Thyroid gland (tissue), 4 donors: ENCODE measurements at places on chromosomes 6 and 20. TPM values are rescaled to one million over a fixed set of nuclear protein-coding genes. Genes with fewer than 3 reads are reported as not detected.

Gene CCN6
- total RNA-seq = not detected

Gene CAP2
- total RNA-seq = 3.2 TPM

DNA sequence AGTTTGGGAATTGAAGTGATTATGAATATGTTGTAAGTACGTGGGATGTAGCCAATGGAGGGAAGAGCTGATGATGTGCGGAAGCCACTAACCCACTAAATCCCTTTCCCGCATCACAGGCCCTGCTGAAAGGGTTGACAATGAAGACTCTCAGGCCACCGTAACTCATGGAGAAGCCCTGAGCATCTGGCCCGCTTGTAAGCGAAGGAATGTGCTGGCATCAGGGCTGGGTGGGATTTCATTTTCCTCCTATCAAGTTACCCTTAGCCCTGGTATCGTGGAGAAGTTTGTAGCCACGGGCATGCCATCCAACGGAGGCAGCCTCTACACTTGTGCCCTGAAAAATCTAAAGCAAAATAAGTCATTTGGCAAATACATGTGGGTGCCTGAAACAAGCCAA is 355.0 kb downstream of the CDH26 start:
- H3K27me3 ChIP-seq = no peaks in the 10 kb centered on the region
- no peak overlapping the region for H3K4me3 ChIP-seq
- no peaks in the 10 kb centered on the region for H3K36me3 ChIP-seq
- DNase-seq = no peak

GRCh38 chr20:951384-952169 is 35.4 kb upstream of the ANGPT4 start:
- no peaks in the 10 kb centered on the region for H3K36me3 ChIP-seq
- H3K4me1 ChIP-seq = peaks cover 1% of the 10 kb centered on the region
- no peak for DNase-seq

DNA sequence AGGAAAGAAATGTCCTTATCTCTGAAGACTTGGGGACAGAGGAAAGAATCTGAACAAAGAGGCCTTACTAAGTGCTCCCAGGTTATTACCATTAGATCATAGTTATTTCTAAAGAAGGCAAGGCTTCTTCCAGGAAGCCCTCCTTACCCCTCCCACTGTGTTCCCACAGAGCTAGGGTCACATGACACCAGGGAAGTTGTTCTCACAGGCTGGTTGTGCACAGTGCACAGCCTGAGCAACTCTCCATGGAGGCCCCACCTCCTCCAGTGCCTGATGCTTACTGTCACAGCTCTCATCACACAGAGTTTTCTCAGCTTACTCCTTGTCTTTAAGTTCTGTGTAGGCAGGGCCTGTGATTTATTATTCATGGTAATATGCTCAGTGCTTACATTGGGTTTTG is 68.9 kb upstream of the SCGN start:
- no peak overlapping the region for H3K4me3 ChIP-seq
- H3K27ac ChIP-seq = no peak overlapping the region
- no peaks in the 10 kb centered on the region for H3K4me1 ChIP-seq
- no peaks in the 10 kb centered on the region for H3K36me3 ChIP-seq

- no peaks in the 10 kb centered on the region for H3K4me1 ChIP-seq
- DNase-seq = no peak
- H3K4me3 ChIP-seq = no peak overlapping the region
Measured at GRCh38 chr20:8664778-8665177, 404.1 kb upstream of the PLCB4 start.
